ENCODE measurements at places on chromosomes 11 and 22. TPM values are rescaled to one million over a fixed set of nuclear protein-coding genes. Genes with fewer than 3 reads are reported as not detected.

The OR52I2 gene
- not detected for total RNA-seq

DNA sequence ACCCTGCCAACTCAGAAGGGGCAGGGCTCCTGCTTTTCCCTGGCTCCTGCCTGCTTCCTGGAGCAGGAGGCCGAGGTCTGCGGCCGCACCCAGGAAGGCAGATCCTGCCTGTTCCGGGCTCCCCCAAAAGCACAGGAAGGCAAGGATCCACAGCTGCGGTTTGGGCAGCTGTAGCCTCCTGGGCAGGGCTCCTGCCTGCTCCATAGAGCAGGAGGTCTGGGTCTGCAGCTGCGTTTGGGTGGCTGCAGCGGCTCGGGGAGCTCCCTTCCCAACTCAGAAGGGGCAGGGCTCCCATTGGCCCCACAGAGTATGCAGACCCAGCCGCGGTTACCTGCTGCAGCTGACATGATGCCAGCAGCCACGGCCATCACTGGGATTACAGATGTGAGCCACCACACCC, 5.5 kb downstream of the UPK2 start:
- no peak for DNase-seq

- DNase-seq, result no peak
Observed at GRCh38 chr11:4092026-4092425, 2.6 kb upstream of the RRM1 start.

DNA sequence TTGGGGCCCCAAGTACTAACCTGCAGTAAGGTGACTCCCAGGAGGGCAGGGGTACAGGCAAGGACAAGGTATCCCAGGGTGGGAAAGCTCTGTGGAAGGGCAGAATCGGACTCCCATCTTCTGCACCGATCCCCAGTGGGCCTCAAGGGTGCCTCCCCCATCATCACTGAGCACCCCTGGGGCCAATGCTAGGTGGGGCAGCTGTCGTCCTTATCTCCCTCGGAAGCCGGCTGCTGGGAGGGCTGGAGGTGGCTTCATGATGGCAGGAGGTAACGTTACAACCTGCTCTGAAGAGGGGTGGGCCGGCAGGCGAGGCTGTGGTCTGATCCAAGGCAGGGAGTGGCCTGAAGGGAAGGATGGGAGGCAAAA, 87.6 kb upstream of the LINC01488 start:
- no peak for DNase-seq

- no peak for DNase-seq
Observed at GRCh38 chr11:5500393-5500801, 9.4 kb downstream of the UBQLN3 start.

The PHOX2A gene
- not detected for total RNA-seq

The OR51B5 gene
- total RNA-seq, result not detected

DNA sequence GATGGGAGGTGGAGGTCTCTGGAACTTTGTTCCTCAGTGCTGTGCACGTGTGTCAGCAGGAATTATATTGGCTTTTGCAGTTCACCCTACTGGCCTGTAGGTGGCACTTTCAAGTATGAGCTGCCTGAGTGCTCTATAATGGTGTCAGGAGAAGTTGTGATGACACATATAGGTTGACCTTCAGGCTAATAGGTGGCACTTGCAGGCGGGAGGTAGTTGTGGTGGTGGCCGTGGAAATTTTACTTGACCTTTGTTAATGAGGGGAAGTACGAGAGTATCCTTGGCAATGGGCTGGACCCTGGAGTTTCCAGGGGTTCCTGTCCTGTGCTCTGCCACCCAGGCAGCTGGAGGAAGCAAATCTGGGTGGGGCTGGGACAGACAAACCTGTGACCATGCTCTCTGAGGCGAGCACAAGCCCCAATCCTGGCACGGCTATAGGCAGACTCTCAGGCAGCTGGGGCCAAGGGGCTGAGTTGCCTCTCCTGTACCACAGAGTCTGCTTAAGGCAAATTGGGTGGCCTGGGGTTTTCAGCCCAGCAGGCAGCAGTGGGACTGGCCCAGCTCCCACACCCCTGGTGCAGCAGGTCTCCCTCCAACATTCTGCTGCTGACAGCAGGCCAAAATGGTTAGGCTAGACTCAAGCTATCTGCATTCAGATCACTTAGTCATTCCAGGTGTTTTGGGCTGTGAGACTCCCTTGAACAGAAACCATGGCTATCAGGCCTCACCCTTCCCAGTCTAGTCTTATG, 147.5 kb upstream of the CTSC start:
- peak; percentile 45 for DNase-seq

Measured in lower lobe of right lung (tissue), 2 donors.